IMR-90 (cell line): ENCODE measurements at places on chromosomes 2 and 18. TPM values are rescaled to one million over a fixed set of nuclear protein-coding genes. Genes with fewer than 3 reads are reported as not detected.

Gene SOWAHC
- total RNA-seq, result 4.8 and 8.9 TPM in 2 replicates

DNA sequence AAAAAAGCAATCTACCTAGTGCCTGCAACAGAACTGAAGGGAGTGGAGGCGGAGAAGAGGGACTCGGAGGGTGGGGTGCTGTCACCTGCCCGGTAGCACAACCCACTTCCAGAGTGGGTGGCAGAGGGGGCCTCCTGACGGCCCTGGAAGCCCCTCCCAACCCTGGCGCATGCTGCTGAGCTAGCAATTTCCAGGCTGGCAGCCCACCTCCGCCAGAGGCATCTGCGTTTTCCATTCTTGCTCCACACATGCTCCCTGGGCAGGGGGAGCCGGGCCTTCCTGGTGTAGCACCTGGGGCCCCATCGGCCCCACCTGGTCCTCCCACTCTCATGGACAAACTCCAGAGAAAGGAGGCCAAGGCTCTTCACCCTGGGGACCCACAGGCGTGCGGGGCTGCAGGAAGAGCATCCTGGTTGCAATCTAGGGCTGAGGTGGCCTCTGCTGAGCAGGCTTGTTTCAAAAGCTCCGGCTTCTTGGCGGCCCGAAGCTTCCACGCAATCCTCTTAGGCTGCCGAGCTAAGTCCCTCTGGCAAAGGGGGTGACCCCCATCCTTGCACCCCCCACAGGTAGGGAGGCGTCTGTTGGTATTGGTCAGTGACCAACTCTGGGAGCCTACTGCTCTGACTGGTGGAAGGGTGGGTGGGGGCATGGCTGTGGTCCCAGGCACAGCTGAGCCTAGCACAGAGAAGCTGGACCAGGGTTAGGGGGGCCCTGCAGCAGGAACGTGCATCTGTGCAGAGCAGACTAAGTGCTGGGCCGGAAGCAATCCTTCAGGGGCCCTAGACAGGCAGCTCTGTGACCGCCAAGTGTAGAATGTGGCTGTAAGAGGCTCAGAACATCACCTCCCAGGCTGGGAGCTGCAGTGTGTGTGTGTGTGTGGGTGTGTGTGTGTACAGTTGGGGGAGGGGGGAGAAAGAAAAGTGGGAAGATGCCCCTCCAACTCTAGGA, 2.6 kb downstream of the HS6ST1 start:
- peak; percentile 76 for DNase-seq

DNA sequence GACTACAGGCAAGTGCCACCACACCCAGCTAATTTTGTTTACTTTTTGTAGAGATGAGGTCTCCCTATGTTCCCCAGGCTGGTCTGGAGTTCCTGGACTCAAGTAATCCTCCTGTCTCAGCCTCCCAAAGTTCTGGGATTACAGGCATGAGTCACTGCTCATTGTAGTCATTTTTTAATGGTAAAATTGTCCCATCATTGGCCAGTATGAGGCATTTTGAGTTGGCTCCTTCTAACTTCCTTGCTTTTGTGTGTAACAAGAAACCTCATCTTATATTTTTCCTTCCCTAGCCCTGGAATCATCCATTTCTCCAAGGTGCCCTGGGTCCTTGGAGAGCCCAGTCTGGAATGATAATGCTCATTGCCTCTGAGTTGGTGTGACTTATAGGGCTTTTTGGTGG, 148.5 kb downstream of the INHBB start:
- DNase-seq, result no peak

DNA sequence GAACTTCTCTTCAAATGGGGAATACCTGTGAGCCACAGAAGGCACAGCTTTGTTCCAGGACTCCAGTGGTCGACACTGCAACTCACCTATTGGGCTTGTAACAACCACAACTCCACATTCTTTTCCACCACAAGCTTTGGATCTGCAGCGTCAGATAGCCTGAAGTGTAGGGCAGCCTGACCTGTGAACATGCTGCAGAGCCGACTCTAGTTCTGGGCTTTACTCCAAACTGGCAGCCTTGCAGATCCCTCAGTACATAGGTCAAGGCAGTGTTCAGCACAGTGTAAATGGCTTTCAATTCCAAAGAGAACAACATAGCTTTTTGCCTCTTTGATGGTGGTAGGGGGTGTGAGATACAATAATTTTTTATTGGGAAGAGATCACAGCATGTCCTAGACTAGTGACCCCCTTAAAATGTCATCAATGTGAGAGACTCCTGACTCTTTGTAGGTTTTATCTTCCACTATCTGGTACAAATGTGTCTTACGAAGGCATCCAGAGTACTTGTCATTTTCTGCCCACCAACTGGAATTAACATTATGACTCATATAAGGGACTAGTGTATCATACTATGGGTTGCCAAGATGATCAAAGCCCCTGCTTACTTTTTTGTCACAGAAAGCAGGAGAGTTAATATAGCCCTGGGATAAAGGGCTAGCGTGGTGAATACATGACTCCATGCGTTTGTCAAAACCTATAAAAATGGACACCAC, 149.8 kb downstream of the COPS8 start:
- DNase-seq, result peak; percentile 93

GRCh38 chr2:179129574-179130238, 79.8 kb upstream of the CCDC141 start:
- peak; percentile 10 for DNase-seq

DNA sequence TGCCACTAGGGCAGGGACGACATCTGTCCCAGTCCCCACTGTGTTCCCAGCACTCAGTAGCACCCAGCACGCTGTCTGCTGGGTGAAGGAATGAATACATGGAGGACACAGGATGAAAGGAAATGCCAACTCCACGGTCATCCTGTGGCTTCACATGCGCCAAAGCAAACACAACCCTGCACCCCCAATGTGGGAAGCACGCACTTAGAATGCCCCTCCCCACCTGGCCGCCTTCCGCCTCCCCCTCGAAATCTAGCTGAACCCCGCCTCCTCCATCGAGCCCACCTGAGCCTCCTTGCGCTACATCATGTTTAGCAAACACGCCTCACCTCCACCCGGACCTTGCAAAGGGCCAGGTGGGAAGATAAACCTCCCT, 33.9 kb downstream of the ADCY3 start:
- no peak for DNase-seq

Gene DYSF
- total RNA-seq, result under 0.01 and 0.18 TPM in 2 replicates

Gene NCOA1
- total RNA-seq, result 11.3 and 13.1 TPM in 2 replicates

- no peak for DNase-seq
Observed at GRCh38 chr2:123864416-123864815, 160.7 kb upstream of the CNTNAP5 start.

DNA sequence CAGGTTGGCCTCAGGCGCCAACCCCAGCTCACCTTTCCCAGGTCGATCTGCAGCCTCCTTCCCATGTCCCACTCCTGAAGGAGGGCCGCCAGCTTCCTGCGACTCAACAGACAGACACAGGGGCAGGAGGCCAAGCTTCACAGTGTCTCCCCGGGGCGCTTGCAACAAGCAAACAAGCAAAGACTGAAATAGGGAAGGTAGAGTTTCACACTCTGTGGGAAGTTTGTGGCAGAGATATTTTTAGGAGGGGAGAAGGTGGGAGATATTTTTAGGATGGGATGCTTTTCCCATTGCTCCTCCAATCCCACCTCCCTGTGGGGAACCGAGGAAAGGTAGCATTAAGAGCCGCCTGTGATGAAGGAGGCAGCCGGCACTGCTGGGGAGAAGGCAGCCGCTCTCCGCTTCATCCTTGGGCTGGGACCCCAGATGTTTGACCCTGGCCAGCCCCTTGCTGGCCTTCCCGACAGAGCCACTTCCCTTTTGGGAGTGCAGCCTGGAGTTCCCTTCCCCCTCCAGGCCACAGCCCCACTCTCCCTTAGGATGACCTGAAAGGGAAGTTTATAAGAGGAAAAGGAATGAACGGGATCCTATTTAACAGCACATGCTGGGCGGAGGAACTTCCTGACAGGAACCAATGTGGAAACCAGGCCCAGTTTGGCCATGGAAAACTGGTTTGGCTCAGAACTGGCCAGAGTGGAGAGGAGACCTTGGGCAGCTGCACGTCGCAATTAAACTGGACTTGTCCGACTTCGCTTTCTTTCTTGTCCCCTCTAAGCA, 142.2 kb upstream of the SMAD2 start:
- DNase-seq, result no peak

GRCh38 chr2:203889542-203889941, 22.0 kb downstream of the CTLA4 start:
- no peak for DNase-seq

GRCh38 chr2:172970660-172971059, 105.0 kb upstream of the MAP3K20 start:
- no peak for DNase-seq
